ENCODE measurements at places on chromosomes 2 and 18.

GRCh38 chr2:232896720-232897597 lies 26.9 kb downstream of the SNORC start:
- no peak for DNase-seq

- DNase-seq, result no peak
Observed at GRCh38 chr2:187655001-187655400, 100.8 kb upstream of the TFPI start.

- peak; percentile 12 for DNase-seq
Observed at GRCh38 chr2:171432206-171432968, 1.4 kb downstream of the METTL8 start.

DNA sequence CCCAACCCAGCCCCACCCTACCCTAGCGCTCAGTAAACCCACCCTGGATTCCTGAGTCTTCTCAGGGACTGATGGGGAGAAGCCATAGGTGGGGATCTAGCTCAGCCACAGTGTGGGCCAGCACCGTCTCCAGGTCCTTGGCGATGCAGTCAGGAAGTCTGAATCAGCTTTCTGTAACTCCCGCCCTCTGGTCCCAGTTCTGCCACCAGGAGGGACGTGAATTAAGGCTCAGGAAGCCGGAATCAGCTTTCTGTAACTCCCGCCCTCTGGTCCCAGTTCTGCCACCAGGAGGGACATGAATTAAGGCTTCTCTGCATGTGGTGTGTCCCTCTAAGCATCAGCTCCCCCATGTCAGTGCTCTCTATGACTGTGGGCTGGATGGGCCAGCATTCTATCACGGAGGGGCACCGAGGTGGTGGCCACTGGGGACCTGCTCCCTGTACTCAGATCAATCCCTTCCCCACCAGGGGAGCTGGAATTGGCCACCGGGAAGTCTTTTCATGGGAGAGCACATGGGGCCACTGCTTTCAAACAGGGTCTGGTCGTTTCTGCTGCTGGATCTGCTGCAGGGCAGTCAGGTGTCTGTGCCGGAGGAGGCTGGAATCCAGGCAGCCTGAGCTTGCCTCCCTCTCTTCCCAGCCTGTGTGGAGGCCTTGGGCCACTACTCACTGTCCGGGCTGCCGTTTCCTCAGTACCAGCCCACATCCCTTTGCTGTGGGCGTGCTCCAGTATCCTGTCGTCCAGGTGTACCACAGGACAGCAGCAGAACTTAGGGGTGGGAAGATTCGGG lies 24.7 kb downstream of the ASB18 start:
- DNase-seq, result no peak

GRCh38 chr2:174704642-174705041 lies 59.6 kb downstream of the CHRNA1 start:
- no peak for DNase-seq

- no peak for DNase-seq
Observed at GRCh38 chr2:108106731-108107130, 120.4 kb downstream of the SLC5A7 start.

DNA sequence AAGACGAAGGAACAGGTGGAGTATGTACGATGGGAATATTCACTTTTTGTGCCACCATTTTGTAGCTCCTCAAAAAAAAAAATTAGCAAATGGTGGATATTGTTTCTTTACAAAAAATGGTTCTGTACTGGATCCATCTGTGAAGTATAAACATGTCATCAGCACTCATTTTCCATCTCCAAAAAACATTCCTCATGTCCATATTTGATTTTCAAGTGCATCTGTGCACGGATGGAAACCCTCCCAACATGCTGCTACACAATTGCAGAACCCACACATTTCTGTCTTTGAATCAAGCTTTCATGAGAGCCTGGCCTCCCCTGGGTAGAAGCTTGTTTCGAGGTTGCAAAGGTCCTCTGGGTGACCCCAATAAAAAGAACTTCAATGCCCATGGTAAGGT lies 59.6 kb upstream of the ZEB2 start:
- no peak for DNase-seq

GRCh38 chr18:13831864-13832508 lies 8.0 kb downstream of the MC5R start:
- no peak for DNase-seq

GRCh38 chr2:39867268-39867667 lies 88.2 kb upstream of the THUMPD2 start:
- no peak for DNase-seq

DNA sequence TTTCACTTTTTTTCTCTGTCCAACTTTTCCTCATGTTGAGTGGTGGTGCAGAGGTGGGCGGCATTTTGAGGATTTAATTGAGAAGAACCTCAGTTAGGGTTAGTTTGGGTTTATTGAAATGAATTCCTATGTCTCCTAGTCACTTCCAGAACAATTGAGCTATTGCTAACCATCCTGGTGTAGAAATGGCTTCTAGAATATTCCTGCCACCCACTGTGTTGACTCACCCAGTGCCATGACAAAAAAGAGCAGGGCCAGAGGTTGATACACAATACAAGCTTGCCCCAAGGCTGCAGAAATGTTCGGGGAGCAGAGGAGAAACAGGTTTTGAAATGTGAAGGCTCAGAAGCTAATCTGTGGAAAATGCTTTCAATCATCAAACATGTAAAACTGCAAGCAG lies 167.1 kb upstream of the TRIB2 start:
- no peak for DNase-seq

DNA sequence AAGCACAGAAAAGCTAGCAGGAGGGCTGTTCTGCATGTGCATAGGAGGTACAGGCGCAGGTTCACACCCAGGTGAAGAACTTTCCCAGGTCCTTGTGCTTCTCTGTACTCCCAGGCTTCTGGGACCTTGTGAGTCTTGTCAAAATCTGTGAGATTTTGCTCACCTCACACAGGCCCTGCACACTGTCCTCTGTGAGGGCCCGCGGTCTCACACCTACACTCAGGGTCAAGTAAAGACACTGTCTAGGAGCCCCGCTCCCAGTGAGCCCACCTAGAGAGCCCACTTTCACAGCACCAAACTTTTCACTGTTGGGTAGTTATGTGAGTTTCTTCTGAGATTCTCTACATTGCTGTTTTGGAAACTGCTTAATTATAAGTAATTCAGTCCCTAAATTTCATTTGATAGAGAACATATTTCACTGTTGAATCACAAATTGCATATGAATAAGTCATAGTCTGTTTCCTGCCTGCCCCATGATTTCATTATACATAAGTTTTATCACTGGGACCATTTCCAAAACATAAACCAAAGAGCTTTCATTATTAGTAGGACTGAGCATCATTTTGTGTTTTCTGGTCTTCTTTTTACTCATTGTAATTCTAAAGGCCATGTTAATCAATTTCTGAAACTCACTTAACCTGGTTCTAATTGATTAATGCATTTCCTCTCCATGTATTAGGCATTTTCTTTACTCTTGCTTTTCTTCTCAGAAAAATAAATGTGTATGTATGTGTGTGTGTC lies 234.2 kb upstream of the SPOPL start:
- no peak for DNase-seq

- no peak for DNase-seq
Observed at GRCh38 chr18:41721103-41721790, 233.8 kb upstream of the PIK3C3 start.

- DNase-seq, result no peak
Observed at GRCh38 chr18:59994357-59994756, 94.6 kb downstream of the PMAIP1 start.

- no peak for DNase-seq
Observed at GRCh38 chr2:167686691-167687090, 560.7 kb downstream of the STK39 start.

DNA sequence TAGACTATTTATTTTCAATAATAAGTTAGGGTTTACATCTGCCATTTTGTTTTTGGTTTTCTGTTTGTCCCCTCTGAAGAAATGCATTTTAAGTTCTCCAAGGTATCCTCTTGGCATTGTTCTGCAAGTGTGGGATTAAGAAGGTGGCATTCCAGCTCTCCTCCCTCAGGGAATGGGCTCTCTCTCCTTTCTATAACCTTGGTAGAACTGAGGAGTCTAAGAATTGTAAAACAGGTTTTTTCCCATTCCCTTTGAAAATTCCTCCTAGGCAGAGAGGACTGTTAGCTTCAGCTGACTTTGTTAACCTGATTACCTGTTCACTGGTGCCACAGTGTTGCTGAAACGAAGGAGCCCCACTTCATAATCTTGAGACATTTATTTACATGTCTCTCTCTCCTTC lies 26.1 kb upstream of the RAB1A start:
- DNase-seq, result no peak

- no peak for DNase-seq
Observed at GRCh38 chr2:145652571-145653545, 1132.9 kb upstream of the ZEB2 start.

- no peak for DNase-seq
Observed at GRCh38 chr2:102321941-102322719, 10.8 kb downstream of the IL1RL1 start.

DNA sequence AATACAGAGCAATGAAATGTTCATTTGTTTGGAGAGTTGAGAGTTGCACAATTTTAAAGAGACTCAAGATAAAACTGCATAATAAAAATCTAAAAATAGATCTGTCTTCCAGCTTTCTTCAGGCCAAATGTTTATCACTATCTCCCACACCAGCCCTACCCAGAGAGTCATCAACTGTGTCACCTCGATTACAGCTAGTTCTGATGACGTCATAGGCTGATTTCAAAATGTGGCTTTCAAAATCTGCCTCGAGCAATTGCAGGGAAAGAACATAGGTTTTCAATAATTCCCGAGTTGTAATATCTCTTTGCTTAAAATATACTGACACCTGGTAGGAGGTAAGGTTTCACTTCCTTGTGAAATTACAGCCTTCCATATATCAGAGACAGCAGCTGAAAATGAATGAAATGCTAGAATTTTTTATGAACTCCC lies 677.6 kb upstream of the ID2 start:
- DNase-seq, result no peak

- no peak for DNase-seq
Observed at GRCh38 chr2:26283606-26284005, 38.9 kb downstream of the HADHB start.

GRCh38 chr2:196677404-196677803 lies 37.9 kb downstream of the CCDC150 start:
- DNase-seq, result no peak

GRCh38 chr2:65032019-65032975 lies 23.9 kb upstream of the CEP68 start:
- no peak for DNase-seq

GRCh38 chr2:71275939-71276310 lies 49.0 kb upstream of the PAIP2B start:
- no peak for DNase-seq

- DNase-seq, result no peak
Observed at GRCh38 chr2:111712940-111713515, 171.0 kb downstream of the ANAPC1 start.

DNA sequence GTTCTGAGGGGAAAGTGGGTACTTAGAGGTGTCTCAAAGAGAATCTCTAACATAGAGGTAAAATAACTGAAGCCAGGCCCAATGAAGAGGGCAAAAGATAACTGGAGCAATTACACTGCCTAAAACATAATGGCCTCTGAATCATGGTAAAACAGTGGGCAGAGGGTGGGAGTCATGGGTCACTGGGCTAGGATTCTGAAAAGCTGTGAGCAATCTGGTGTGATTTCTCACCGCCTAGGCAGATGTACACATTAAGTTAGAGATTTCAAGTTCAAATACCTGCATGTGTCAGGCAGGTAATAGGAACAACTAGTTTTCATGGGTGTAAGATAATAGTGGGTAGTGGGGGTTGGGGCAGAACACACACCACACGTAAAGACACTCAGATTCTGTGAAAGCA lies 45.6 kb downstream of the INSIG2 start:
- DNase-seq, result no peak

- DNase-seq, result no peak
Observed at GRCh38 chr2:213145715-213146242, 5.6 kb downstream of the IKZF2 start.

- DNase-seq, result no peak
Observed at GRCh38 chr18:38790303-38790702, 1224.7 kb upstream of the CELF4 start.

DNA sequence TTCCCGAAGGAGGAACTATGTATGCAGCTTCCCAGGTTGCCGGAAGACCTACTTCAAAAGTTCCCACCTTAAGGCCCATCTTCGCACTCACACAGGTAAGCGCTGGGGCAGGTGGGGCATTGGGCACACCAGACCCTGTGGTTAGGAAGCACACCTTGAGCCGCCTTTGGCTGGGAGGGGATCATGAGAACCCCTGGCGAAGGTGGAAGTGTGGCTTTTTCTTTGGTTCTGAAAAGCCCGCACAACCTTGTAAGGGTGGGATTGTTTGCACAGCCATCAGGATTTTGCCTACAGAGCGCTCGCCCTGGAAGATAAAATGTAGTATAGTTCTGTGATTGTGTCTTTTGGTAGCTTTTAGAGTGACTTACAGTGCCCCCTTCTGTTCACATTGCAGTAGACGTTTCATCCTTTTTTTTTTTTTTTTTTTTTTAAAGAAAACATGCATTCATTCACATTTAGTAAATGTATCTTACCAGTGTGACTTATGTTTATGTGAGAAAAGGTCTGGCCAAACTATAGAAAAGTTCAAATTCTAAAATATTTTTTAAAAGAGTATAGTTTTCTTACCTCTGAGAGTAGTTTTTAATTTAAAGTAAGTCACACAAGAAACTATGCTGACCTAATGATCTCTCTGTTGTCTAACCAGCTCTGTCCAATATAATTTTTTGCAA lies 5.3 kb downstream of the KLF11 start:
- no peak for DNase-seq

- no peak for DNase-seq
Observed at GRCh38 chr2:67712484-67712883, 315.4 kb downstream of the ETAA1 start.

DNA sequence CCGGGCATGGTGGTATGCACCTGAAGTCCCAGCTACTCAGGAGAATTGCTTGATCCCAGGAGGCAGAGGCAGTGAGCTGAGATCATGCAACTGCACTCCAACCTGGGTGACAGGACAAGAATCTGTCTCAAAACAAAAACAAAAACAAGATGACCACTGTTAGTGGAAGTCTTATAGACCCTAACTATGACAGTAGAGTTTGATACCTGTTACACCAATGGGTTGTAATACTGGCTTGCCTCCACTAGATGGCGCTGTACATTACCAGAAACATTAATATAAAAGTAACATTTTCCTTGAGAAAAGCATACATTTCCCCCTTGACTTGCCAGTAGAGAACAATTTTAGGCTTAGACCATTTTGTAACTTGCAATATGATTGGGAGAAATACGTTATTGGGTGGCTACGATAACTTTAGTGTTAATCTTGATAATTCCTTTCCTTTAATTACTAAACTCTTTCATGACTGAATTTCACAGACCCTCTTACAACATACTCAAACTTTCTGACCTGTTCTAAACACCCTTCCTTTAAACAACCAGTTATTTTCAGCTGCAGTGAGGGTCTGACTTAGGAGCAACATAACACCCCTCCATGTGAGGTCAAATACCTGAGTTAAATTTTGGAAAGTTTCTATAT lies 19.5 kb downstream of the SLC25A52 start:
- DNase-seq, result peak; percentile 49

- DNase-seq, result no peak
Observed at GRCh38 chr18:61569176-61569892, 236.1 kb downstream of the CDH20 start.

DNA sequence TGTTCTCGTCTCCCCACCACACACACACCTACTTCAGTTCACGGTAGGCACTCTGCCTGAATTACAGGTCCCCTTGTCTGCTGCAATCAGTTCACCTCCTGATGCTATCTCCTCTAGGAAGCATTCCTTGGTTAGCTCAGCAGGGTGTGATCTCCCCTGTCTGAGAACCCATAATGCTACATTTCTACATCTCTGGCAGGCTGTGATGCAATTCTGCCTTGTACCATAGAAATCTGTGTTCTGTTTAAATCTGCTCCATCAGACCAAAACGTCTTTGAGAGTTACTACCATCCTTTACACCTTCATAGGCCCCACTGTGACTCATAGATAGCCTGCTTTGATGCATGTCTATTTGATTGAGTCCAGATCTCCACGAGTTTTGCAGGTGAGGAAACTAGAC lies 103.9 kb downstream of the TTC32 start:
- no peak for DNase-seq

Measured in KG1 (cell line).